ENCODE measurements at places on chromosomes 3 and 15. TPM values are rescaled to one million over a fixed set of nuclear protein-coding genes. Genes with fewer than 3 reads are reported as not detected.

TPRG1 gene
- polyA plus RNA-seq, result not detected

CCR4 gene
- not detected for polyA plus RNA-seq

CFAP100 gene
- not detected for polyA plus RNA-seq

ANKUB1 gene
- polyA plus RNA-seq, result not detected

INSYN1 gene
- polyA plus RNA-seq, result 1.6 TPM

TAGLN3 gene
- polyA plus RNA-seq, result 15.0 TPM

GPR15 gene
- polyA plus RNA-seq, result not detected

C3orf20 gene
- polyA plus RNA-seq, result not detected

C3orf80 gene
- polyA plus RNA-seq, result 11.7 TPM

PCOLCE2 gene
- polyA plus RNA-seq, result not detected

SLC28A1 gene
- not detected for polyA plus RNA-seq

SERINC4 gene
- not detected for polyA plus RNA-seq

GAP43 gene
- 21.3 TPM for polyA plus RNA-seq

GOLGA8T gene
- not detected for polyA plus RNA-seq

WDR49 gene
- polyA plus RNA-seq, result 3.2 TPM

SLC28A2 gene
- not detected for polyA plus RNA-seq

TM4SF1 gene
- polyA plus RNA-seq, result 4.7 TPM

MFGE8 gene
- polyA plus RNA-seq, result 2.0 TPM

DNAH12 gene
- polyA plus RNA-seq, result 0.77 TPM

FANCD2OS gene
- polyA plus RNA-seq, result not detected

TMC3 gene
- not detected for polyA plus RNA-seq

CPN2 gene
- not detected for polyA plus RNA-seq

ANKRD34C gene
- polyA plus RNA-seq, result 4.0 TPM

GREM1 gene
- not detected for polyA plus RNA-seq

MDFIC2 gene
- polyA plus RNA-seq, result not detected

COLQ gene
- not detected for polyA plus RNA-seq

CFAP20DC gene
- 1.4 TPM for polyA plus RNA-seq

ZNF660 gene
- polyA plus RNA-seq, result 2.2 TPM

AADAC gene
- polyA plus RNA-seq, result not detected

SCAP gene
- 17.1 TPM for polyA plus RNA-seq

OCA2 gene
- not detected for polyA plus RNA-seq

CTXN2 gene
- polyA plus RNA-seq, result 3.8 TPM

TMEM158 gene
- polyA plus RNA-seq, result 6.0 TPM

LYZL4 gene
- polyA plus RNA-seq, result not detected

CADM2 gene
- 94.3 TPM for polyA plus RNA-seq

CYP8B1 gene
- polyA plus RNA-seq, result not detected

GNB5 gene
- 58.3 TPM for polyA plus RNA-seq

PRR23C gene
- not detected for polyA plus RNA-seq

GJD2 gene
- 6.8 TPM for polyA plus RNA-seq

SLC22A14 gene
- 0.78 TPM for polyA plus RNA-seq

CPNE9 gene
- 12.5 TPM for polyA plus RNA-seq

CLEC3B gene
- not detected for polyA plus RNA-seq

FAM219B gene
- polyA plus RNA-seq, result 10.2 TPM

POLR2H gene
- 108 TPM for polyA plus RNA-seq

UCN2 gene
- not detected for polyA plus RNA-seq

RFC4 gene
- 18.9 TPM for polyA plus RNA-seq

XYLB gene
- not detected for polyA plus RNA-seq

CASR gene
- polyA plus RNA-seq, result not detected

C3orf22 gene
- polyA plus RNA-seq, result not detected

PSTPIP1 gene
- polyA plus RNA-seq, result not detected

RASGRP1 gene
- 12.9 TPM for polyA plus RNA-seq

GOLGA8G gene
- polyA plus RNA-seq, result not detected

ZBTB20 gene
- 17.1 TPM for polyA plus RNA-seq

HYPK gene
- 21.5 TPM for polyA plus RNA-seq

Data from Purkinje cell (primary cell).